ENCODE measurements at places on chromosomes 5 and 9.

GRCh38 chr5:124748687-124749594 lies 2.5 kb upstream of the ZNF608 start:
- peak; percentile 89 for DNase-seq

GRCh38 chr5:147831465-147831864 lies at the start of gene SPINK1:
Gene SPINK1 (minus strand): TSS chr5:147831671. CDS start chr5:147831577, 94 bp downstream.
- DNase-seq = peak; percentile 86

- DNase-seq = no peak
Measured at GRCh38 chr5:33888587-33888986, 3.2 kb downstream of the ADAMTS12 start.

GRCh38 chr9:89721176-89721700 lies 116.4 kb downstream of the GADD45G start:
- peak; percentile 40 for DNase-seq

- DNase-seq = peak; percentile 73
Measured at GRCh38 chr9:98686961-98687855, 21.5 kb downstream of the GABBR2 start.

DNA sequence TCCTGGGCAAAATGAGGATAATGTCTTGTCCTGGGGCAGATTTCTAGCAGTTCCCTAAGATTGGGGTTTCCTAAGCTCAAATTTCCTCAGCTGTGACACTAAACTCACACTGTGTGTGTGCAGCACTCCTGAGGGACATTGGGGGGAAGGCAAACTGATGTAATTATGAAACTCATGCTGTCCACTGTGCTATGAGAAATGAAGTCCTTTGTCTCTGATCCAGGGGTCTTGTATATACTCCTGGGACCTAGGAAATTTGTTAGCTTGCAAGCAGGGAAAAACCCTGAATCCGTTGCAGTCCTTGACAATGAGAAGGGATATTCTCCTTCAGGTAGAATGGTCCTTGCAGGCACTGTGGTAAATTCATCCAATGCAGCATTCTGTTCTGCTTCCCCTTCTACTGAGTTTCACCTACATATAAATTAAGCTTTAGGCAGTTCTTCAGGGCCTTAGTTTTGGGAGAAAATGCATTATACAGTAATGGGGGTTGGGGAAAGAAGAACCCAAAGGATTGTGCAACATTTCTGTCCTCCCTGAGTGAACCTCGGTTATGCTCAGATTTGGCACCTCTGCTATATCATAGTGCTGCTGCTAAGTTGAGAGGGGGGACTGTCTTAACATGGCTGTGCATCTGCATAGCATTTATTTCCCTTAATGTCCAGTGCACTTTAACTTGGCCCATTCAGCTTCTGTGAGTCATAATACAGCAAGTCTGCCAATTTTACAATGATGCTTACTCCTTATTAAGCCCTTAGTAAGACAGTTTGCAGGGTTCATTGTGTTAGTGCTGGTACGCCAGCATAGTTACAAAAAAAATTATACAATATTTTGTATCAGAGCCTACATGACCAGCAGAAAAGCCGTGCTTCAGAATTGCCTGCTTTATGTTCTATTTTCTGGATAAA lies 80.2 kb downstream of the PJA2 start:
- DNase-seq = no peak

- no peak for DNase-seq
Measured at GRCh38 chr9:29669613-29670012, 2096.3 kb upstream of the C9orf72 start.

- no peak for DNase-seq
Measured at GRCh38 chr9:69322256-69322655, 2.8 kb upstream of the ENTREP1 start.

- DNase-seq = no peak
Measured at GRCh38 chr9:12817702-12818101, 42.9 kb downstream of the LURAP1L start.

DNA sequence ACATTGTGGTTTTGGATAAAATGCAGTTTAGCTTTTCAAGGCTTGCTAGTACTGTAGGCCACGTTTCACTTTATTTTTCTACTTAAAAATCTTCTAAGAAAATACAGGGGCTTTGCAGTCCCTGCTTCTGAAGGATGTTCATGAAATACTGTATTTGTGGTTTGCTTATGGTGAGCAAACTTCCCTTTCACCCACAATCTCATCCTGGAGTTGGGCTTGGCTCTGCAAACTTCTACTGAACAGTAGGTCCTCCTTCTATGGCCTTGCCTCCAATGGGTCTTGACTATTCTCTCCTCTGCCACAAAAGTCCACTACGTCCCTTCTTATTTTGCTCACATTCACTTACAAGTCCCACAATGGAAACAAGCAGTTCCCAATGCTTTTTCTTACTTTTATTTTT lies 502.7 kb upstream of the KLF4 start:
- no peak for DNase-seq

DNA sequence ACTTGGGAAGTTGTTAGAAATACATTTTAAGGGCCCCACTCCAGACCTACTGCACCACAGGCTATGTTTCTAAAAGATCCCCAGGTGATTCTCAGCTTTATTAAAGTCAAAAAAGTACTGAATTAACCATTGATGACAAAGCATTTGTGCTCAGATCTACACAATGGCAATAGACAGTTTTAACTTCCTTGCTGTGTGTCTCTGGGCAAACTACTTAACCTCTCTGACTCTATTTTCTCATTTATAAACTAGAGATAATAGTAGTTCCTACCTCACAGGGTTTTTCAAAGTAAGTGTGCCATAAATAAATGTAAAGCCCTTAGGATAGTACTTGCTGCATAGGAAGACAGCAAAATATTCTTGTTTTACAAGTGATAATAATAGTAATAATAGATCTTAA lies 66.3 kb downstream of the LIX1 start:
- no peak for DNase-seq

GRCh38 chr9:127519301-127520166 lies 68.2 kb downstream of the LRSAM1 start:
- DNase-seq = no peak

DNA sequence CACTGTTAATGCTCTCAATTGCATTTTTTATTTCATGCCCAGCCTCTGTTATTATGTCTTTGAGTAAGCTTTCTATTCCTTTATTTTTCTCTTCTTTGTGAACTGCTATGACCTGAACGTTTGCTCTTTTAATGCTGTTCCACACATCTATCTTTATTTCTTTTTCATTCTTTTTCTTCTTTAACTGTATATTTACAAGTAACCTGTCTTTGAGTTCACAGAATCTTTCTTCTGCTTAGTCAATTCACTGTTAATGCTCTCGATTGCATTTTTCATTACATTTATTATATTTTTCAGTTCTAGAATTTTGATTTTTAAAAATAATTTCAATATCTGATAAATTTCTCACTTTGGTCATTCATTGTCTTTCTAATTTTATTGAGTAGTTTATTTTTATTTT lies 316.3 kb upstream of the MEF2C start:
- no peak for DNase-seq

DNA sequence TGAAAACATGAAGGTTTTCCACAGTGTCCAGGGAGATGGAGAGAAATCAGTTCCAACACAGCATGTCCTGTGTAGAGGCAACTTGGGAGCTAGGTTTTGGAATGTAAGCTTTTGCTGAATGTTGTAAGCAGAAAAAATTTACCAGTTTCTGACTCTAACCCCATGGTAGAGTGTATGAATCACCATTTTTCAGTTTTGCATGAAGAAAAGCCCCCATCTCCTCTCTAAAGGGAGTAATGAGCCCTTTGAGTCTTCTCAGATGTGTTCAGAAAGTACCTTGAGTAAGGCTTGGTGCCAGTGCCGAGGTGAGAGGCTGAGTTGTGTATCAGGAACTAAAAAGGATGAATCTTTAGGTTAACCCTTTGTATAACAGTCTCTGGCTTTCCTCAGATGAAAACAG lies 96.2 kb downstream of the ADRB2 start:
- no peak for DNase-seq

- no peak for DNase-seq
Measured at GRCh38 chr5:14038341-14038959, 94.0 kb upstream of the DNAH5 start.

DNA sequence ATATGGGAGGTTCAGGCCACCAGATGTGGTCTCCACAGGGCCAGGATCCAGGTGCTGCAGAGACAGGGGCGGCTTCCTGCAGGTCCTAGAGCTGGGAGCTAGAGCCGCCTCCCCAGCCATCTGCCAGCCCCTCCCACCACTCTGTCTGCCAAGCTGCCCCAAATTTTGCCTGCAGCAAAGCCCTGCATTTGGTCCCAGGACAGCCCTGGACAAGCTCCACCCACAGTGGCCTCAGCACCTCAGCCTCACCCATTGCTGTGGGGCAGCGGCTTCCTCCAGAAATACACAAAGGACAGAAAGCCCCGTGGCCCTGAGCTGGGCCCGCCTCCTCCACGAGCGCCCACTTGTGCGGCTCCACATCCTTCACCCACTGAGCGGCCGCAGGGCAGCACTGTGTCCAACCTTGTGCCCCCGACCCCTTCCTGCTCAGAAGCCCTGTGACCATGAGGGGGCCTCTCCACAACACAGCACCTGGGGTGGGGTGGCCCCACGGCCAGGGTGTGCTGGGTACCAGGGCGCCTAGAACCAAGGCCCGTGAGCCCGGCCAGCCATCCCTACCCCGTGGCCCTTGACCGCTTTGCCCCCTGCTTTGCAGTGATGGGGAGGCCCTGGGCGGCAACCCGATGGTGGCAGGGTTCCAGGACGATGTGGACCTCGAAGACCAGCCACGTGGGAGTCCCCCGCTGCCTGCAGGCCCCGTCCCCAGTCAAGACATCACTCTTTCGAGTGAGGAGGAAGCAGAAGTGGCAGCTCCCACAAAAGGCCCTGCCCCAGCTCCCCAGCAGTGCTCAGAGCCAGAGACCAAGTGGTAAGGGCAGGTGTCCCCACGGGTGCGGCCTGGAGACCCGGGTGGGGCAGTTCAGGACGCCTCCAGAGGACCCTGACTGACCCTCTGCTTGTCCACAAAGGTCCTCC lies 3.7 kb upstream of the AJM1 start:
- no peak for DNase-seq

GRCh38 chr9:104780796-104781395 lies 17.0 kb downstream of the NIPSNAP3B start:
- peak; percentile 17 for DNase-seq

DNA sequence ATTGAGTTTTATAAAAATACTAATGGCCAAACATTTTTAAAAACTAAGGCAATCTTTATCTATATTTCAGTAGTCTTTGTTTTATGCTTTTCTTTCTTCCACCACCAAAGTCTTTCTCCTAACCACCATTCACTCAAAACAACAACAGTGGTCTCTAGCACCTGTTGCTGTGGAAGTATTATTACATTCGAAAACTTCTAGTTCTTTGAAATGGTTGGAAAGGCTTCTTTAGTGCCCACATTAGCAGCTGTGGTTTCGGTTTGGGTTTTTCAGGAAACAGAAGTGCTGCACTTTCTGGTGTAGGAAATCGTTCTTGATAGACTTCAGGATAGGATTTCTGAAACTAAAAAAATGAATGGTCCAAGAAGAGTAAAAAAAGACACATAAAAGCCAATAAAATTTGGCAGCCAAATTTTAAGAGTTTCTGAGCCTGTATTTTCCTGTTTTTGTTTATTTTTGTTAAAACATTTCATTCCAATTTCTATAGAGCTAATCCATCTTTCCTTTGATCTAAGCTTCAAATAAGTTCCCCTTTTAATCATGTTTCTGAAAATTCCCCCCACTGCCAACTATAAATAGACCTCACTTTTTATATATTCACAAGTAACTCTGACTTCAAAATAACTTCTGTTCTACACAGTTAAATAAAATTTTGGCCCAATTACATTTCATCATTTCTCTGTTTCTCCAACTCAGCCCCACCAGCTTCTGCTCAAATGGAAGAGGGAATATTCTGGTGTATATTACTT lies 102.2 kb downstream of the DEPDC1B start:
- no peak for DNase-seq

- DNase-seq = peak; percentile 71
Measured at GRCh38 chr9:109182940-109183798, 16.1 kb upstream of the FRRS1L start.

GRCh38 chr9:107000218-107000617 lies 137.3 kb downstream of the ZNF462 start:
- DNase-seq = no peak

DNA sequence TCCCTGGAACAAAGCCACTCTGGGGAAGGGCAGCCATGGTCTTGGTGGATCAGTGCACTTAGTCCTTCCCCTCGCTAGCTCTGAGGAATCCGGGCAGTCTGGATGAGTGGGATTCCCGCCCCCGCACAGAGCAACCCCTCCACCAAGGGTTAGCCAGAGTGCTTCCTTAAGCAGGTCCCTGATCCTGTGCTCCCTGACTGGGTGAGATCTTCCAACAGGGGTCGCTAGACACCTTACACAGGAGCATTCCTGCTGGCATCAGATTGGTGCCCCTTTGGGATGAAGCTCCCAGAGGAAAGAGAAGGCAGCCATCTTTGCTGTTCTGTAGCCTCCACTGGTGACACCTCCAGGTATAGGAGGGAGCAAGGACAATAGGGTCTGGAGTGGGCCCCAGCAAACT lies 228.8 kb downstream of the AP3B1 start:
- DNase-seq = peak; percentile 45

GRCh38 chr5:31382051-31382878 lies 149.6 kb downstream of the DROSHA start:
- no peak for DNase-seq

DNA sequence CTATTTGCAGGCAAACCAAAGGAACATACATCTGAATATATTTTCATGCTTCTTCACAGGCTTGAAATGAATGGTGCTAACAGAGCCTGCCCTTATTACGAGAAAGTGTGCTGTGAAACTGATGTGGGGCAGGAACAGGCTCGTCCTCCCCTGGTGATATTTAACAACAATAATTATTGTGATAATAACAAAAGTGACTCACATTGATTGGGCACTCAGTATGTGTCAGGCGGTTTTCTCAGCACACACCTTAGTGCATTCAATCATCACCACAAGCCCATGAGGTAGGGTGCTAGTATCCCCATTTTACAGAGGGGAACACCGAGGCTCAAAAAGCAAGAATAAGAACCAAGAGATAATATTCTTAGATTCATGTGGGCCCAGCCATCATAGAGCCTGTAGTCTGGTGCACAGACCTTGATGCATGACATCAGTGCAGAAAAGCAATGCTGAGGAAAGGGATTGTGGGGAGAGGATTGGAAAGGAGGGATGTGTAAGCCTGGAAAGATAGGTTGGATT lies 18.1 kb upstream of the BOD1 start:
- no peak for DNase-seq

DNA sequence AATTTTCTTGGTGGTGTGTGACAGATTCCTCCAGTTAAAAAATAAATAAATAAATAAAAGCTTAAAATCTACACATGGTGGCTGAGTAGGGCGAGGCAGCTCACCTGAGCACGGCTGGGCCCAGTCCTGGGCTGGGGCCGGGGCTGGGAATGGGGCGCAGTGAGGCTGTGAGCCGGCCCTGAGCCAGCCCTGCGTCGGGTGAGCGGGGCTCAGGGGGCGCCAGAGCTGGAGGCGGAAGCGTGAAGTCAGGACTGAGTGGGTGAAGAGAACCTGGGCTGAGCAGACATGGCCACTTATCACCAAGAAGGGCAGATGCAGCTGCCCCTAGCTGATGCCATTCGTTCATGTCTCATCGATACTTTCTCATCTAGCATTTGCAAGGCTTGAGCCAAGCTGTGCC lies 22.8 kb upstream of the DTWD2 start:
- no peak for DNase-seq

All from Caco-2 (cell line).